ENCODE measurements at places on chromosomes 5 and 9.

- ATAC-seq: no peak
Measured at GRCh38 chr9:77505232-77505631, 142.9 kb downstream of the GNA14 start.

GRCh38 chr5:140881889-140882590 lies at the start of gene PCDHA13:
PCDHA13 (plus strand) TSS chr5:140882124; CDS start chr5:140882269, 145 bp downstream.
- no peak for ATAC-seq

GRCh38 chr5:72452515-72453245 lies 54.5 kb downstream of the ZNF366 start:
- peak; percentile 61 for ATAC-seq

GRCh38 chr9:26247861-26248260 lies 569.6 kb upstream of the TUSC1 start:
- ATAC-seq: no peak

GRCh38 chr5:102099766-102100331 lies 196.2 kb downstream of the SLCO4C1 start:
- ATAC-seq: no peak

DNA sequence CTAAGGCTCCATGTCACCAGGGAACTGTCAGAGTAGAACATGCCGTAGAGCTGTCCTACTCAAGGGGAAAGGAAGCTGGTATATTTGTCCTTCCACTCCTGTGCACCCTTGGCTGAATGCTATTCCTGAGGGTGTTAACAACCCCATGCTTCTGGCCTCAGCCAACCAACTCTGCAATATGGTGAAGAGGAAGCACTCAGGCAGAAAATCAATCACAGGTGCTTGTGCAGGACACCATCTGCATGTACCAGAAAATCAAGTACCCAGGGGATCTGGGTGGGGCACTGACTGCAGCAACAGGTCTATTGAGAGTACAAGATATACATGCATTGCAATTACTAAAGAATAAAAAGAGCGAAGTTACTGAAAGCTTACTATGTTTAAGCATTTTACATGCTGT lies 51.4 kb upstream of the NEK6 start:
- no peak for ATAC-seq

All from esophagus mucosa (tissue), 1 donor.